Breast epithelium (tissue), 4 donors: ENCODE measurements at places on chromosomes 4 and X. TPM values are rescaled to one million over a fixed set of nuclear protein-coding genes. Genes with fewer than 3 reads are reported as not detected.

COMMD8 gene
- total RNA-seq, result 11.8 TPM

TREX2 gene
- 4.3 TPM for total RNA-seq

ERVMER34-1 gene
- 1.6 TPM for total RNA-seq

AREG gene
- total RNA-seq, result 3.4 TPM

HAND2 gene
- 12.8 TPM for total RNA-seq

ZAR1 gene
- total RNA-seq, result 0.32 TPM

DNA sequence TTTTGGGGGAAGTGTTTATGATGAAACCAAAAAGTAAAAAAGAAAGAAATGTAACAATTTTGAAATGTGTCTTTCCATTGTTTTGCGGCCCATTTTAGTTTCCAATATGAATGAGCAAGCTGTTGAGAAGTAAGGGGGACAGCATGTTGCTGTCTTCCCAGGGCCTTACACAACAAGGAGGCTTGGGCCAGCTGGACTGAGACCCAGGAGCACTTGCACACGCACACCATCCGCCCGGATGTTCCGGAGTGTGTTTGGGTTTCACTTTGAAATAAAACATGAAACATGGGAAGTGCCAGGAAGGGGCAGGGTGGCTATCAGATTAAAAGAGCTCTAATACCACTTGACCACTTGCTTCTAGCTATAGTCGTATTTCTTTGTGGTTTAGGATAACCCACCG is 144.4 kb downstream of the NHS start:
- no peaks in the 10 kb centered on the region for H3K4me1 ChIP-seq
- no peak for DNase-seq
- no peaks in the 10 kb centered on the region for H3K36me3 ChIP-seq
- no peak overlapping the region for H3K4me3 ChIP-seq

DNA sequence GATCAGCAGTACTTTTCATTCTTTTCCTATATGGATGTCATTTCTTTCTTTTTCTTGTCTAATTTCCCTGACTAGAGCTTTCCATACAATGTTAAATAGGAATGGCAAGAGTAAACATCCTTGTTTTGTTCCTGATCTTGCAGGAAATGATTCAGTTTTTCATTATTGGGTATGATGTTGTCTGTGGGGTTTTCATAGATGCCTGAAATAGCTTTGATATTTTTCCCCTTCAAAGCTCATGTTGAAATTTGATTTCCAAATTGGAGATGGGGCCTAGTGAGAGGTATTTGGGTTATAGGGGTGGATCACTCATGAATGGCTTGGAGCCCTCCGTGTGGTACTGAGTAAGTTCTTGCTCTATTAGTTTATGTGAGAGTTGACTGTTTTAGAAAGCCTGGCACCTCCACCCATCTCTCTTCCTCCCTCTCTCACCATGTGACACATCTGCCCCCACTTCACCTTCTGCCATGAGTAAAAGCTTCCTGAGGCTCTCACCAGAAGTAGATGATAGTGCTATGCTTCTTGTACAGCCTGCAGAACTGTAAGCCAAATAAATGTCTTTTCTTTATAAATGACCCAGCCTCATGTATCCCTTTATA is 22.3 kb upstream of the VSIG1 start:
- no peak overlapping the region for H3K27ac ChIP-seq
- no peaks in the 10 kb centered on the region for H3K36me3 ChIP-seq
- DNase-seq, result no peak
- H3K4me3 ChIP-seq, result no peak overlapping the region
- H3K27me3 ChIP-seq, result peaks cover 52% of the 10 kb centered on the region
- H3K4me1 ChIP-seq, result no peaks in the 10 kb centered on the region

GRCh38 chrX:136061286-136061685 is 76.1 kb downstream of the SLC9A6 start:
- H3K4me3 ChIP-seq, result no peak overlapping the region
- H3K36me3 ChIP-seq, result no peaks in the 10 kb centered on the region
- H3K27ac ChIP-seq, result no peak overlapping the region
- H3K4me1 ChIP-seq, result no peaks in the 10 kb centered on the region

GRCh38 chrX:148310426-148311165 is 189.8 kb upstream of the AFF2 start:
- H3K36me3 ChIP-seq, result no peaks in the 10 kb centered on the region
- no peaks in the 10 kb centered on the region for H3K27me3 ChIP-seq
- H3K27ac ChIP-seq, result no peak overlapping the region
- no peak for DNase-seq
- H3K4me3 ChIP-seq, result no peak overlapping the region

DNA sequence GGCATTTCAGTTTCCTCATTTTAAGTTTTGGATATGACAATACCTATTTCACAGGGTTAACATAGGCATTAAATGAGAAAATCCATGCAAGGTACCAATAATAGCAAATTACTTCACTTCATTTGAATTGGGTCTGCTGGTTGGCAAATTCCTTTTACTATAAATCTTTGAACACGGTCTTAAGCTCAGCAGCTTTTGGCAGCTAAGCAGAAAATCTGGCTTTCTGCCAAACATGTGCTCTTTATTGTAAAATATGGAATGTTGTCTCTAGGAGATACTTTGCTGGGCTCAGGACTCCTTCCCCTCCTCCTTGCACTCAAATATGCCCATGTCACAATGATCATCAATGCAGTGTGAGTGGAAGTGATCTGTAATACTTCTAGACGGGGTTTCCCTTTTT is 16.8 kb upstream of the DMP1 start:
- no peaks in the 10 kb centered on the region for H3K27me3 ChIP-seq
- no peak for DNase-seq
- no peak overlapping the region for H3K4me3 ChIP-seq

- H3K4me3 ChIP-seq, result peak overlapping the region; percentile 81
- DNase-seq, result no peak
- H3K27ac ChIP-seq, result peak overlapping the region; percentile 93
- H3K27me3 ChIP-seq, result peaks cover 1% of the 10 kb centered on the region
These were observed 45.0 kb downstream of the CPLX1 start for GRCh38 chr4:780716-781492.

- no peaks in the 10 kb centered on the region for H3K4me1 ChIP-seq
- no peaks in the 10 kb centered on the region for H3K27me3 ChIP-seq
These were observed 34.4 kb upstream of the TET2 start for GRCh38 chr4:105112274-105112673.

GRCh38 chr4:151524610-151525009 is 115.6 kb downstream of the FHIP1A start:
- DNase-seq, result no peak
- no peaks in the 10 kb centered on the region for H3K4me1 ChIP-seq
- no peak overlapping the region for H3K27ac ChIP-seq
- no peak overlapping the region for H3K4me3 ChIP-seq

- no peak overlapping the region for H3K27ac ChIP-seq
- no peaks in the 10 kb centered on the region for H3K4me1 ChIP-seq
- H3K4me3 ChIP-seq, result no peak overlapping the region
- H3K27me3 ChIP-seq, result no peaks in the 10 kb centered on the region
- DNase-seq, result no peak
- H3K36me3 ChIP-seq, result no peaks in the 10 kb centered on the region
These were observed 20.4 kb upstream of the SH3KBP1 start for GRCh38 chrX:19907794-19908193.
